ENCODE measurements at places on chromosomes 2 and 18.

DNA sequence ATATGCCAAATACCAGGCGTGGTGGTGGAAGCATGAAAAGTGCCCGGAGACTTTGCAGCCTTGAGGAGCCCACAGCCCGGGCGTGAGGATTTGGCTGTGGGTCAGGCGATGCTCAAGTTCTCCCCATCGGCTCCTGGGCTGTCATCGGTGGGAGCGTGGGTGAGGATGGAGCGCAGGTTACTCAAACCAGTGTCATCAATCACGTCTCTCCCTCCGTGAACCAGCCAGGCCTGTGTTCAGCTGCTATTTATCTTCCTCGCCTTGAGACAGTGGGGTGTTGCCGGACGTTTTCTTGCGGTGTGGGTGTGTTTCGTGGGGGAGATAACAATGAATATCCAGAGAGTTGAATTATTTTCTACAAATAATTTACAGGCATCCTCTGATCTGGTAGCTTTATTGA, 317.6 kb downstream of the EIPR1 start:
- DNase-seq = no peak

DNA sequence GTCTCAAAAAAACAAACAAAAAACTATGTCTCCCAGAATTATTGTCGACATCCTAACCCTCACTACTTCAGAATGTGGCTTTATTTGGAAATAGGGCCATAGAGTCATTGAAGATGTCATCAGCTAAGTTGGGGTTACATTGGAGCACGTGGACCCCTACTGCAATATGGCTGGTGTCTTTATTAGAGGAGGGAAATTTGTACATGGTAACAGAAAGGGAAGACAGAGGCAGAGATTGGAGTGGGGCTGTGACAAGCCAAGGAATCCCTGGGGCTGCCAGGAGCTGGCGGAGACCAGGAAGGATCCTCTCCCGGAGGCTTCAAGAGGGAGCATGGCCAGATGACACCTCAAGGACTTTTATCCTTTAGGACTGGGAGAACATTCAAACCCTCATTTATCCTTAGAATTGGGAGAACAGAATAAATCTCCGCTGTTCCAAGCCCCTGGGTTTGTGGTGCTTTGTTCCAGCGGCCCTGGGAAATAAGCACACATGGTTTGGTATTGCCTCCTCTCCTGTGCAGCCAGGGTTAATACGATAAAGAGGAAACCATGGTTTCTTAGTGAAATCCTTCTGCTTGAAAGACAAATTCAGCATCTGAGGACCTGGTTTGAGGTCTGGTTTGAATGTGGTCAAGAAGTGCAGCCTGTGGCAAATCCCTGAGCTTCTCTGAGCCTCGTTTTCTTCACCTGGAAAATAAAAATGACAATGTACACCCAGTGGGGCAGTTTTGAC, 184.7 kb downstream of the MYCN start:
- DNase-seq = no peak

DNA sequence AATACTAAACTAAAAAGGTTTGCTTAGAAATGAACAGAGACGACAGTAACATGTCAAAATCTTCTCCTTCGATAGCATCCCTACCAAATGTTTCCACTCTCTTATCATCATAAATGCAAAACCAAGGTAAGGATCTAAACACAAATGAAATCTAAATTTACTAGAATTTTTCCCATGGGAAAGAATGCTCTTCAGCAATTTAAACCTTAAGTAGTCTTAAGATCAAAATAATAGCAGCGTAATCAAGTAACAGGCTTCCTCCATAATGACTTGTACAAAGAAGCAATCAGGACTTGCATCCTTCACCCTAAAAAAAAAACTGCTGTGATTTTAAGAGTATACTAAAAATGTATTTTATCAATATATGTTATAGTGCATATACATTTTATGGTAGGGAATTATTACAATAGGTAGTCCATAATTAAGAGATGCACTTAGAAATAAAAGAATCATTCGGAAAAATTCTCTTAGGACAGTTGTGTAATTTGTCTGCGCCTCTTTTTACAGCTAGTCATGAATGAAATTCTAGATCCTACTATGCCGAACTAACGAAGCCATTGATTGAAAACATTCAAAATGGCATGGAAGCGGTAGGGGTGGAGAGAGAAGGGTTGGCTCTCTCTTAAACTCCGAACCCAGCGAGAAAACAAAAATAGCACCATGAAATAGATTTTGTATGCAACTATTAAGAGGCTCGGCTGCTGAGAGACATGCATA, 1.3 kb downstream of the PGAP1 start:
- no peak for DNase-seq

DNA sequence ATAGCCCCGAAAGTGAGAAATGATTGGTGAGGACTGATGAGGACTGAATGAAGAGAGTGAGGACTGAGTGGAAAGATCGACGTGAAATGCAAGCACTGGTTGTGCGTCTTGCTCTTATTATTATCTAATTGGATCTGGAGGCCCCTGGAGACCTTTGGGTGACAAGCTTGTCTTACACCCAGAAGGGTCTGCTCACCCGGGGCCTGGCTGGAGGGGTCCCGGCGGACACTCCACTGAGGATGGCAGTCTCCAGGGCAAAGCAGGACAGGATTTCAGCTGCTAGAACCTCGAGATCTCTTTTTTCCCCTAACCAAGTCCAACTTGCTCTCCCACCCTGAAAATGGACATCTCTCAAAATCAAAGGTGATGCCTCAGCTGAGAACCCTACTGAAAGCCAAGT, 160.2 kb downstream of the MYT1L start:
- no peak for DNase-seq

GRCh38 chr18:2914881-2915240, 68.1 kb downstream of the EMILIN2 start:
- DNase-seq = no peak

DNA sequence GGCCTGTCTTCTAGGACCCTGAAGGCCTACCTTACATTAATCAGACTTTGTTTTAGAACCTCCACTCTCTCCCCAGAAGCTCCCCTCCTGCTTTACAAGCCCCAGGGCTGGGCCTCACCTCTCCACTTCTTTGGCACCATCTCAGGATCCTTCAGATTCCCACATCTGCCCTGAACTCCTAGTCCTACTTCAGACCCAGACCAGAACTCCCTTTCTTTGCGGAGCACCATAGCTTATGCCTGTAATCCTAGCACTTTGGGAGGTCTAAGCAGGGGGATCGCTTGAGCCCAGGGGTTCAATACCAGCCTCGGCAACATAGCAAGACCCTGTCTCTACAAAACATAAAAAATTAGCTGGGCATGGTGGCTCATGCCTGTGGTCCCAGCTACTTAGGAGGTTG, 991 bp downstream of the CHCHD5 start:
- DNase-seq = no peak

DNA sequence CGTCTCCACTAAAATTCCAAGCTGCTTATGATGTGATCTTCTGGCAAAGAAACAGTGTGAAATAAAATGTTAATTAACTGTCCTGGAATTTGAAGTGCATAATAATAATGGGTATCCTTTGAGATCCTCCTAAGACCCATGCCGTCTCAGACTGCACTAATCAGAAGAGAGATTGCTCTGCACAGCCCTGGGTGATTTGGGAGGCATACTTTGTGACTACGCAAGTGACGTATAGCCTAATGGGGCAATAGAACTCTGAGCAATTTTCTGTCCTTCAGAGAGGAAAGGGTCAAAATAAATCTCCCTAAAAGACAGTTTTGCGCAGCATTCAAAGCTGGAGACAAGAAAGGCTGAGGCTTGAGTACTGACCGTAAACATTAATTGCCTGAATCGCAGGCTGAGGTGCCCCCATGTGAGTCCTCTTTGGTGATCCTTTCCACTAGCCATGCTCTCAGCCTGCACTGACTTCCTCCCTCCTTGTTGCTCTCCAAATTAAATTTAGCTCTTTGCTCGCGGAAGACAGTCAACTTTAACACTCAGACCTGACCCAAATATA, 76.0 kb downstream of the DPP4 start:
- DNase-seq = no peak

DNA sequence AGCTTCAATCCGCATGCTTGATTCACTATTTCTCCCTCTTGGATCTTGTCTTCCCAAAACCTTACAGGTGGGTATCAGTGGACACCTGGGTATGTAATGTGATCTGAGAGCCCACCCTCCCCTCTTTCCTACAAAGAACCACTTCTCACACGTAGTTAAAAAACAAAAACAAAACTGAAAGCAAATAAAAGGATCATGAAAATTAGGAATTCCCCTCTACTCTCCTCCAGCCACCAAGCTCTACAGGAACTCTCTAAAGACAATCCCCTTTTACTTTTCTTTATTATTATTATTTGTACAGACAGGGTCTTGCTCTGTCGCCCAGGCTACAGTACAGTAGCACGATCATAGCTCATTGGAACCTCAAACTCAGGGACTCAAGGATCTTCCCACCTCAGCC, 40.8 kb upstream of the MYO1B start:
- no peak for DNase-seq

- no peak for DNase-seq
These were observed 126.7 kb downstream of the NDUFA10 start for GRCh38 chr2:239898292-239898925.

DNA sequence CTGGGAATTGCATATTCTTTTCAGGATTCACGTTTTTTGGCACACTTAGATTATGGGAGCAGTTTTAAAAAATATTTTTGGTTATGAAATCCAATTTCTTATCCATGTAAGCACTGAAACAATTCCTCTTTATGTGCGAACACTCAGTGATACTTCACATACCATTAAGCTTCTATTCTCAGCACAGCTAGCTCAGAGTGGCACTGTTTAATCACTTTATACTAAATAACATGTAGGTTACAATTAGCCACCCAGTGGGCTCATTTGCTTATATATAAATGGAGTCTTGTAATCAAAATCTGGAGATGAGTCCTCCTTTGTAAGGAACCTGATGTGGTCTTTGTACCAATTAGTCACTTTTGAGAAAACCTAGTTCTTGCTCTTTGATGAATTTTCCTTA, 11.3 kb upstream of the MC4R start:
- DNase-seq = no peak

DNA sequence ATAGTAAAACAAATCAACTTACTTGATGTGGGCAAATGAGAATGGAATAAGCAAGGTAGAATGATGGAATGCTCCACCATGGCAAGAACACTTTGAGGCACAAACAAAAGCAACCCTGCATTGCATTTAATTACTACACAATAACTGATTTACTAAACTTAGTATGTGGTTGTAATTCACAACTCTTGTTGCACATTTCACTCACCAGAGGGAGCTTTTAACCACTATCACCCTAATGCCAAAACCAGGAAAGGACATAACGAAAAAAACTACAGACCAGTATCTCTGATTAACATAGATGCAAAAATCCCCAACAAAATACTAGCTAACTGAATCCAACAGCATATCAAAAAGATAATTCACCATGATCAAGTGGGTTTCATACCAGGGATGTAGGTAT, 659.8 kb downstream of the CPS1 start:
- DNase-seq = no peak

- no peak for DNase-seq
These were observed 76.8 kb downstream of the LYPD1 start for GRCh38 chr2:132593171-132593570.

DNA sequence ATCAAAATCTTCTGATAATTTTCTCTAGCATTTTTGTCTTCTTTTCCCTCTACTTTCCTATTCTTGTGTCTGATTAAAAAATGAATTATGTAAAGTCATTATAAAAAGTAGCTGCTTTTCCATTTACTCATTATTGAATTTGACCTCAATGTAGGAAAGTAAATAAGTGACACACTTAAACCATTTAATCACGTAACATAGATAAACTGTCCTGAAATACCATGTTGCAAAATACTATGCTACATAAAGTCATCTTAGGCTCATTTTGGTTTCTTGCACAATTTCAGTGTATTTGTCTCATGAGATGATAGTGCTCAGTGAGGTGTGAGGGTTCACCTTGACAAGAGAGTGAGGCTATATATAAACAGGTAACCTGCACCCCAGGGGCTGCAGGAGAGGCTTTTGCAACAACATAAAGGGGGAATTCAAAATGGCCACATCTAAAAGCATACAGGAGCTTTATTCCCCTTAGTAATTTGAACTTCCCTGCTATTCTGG, 502.7 kb downstream of the RNF144A start:
- no peak for DNase-seq

DNA sequence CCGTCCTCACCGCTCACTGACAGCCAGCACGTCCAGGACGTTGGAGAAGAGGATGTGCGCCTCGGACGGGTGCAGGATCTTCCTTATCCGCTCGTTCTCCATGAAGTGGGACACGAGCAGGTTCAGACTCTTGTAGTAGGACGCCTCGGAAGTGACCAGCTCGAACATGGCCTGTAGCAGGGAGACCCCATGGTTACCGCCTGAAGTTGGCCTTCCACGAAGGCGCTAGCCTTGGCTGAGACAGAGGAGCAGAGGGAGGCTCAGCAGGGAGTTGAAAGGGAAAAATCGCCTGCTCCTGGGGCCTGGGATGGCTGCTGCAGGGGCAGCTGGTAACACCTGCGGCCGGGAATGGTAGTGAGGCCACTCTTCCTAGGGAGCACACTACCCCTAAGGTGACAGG, 24.7 kb downstream of the SNORC start:
- no peak for DNase-seq

GRCh38 chr2:203444738-203445137, 90.4 kb downstream of the RAPH1 start:
- DNase-seq = no peak

DNA sequence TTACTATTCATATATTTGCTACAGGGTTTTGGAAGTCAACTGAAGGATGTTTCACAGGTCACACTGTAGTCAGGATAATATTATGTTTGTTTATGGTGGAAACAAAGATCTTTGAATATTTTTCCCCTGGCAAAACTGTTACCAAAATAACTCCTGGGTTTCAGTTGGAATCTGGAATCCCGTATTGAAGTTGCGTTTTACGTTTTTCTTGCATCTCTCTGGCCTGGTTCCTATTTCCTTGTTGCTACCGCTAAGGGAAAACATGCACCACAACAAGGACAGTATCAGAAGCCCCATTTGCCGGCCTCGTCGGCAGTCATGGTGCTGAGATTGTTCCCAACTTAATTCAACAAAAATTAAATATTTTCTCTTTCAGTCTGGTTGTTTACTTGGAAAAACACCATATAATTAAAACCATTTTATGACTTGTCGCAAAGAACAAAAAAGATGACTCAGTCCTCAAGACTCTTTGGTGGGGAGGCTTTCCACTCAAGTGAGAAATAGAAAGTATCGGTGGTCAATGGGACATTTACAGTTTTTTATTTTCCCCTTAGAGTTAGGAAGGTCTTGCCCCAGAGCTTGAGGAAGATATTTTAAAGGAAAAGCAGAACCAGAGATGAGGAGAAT, 42.3 kb downstream of the EN1 start:
- no peak for DNase-seq

GRCh38 chr18:74226156-74226555, 65.6 kb downstream of the CYB5A start:
- DNase-seq = no peak

- DNase-seq = no peak
These were observed 181.1 kb downstream of the NEDD4L start for GRCh38 chr18:58225101-58225500.

DNA sequence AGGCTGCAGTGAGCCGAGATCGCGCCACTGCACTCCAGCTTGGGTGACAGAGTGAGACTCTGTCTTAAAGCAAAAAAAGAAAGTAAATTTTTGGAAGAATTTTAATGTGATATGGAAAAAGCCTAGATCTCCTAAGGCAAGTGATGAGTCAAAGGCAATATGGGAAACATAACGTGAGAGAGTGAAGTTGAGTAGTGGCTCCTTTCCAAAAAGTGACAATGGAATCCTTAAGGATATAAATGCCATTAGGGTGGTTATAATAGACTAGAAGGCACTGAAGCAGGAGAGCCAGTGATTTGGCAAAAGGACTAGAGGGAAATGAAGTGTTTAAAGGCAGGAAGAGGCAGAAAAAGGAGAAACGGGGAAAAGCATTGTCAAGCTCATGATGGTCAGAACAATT, 25.6 kb downstream of the ARHGAP28 start:
- no peak for DNase-seq

Measured in activated T-helper 9 cell treated with anti-CD3 and anti-CD28 coated beads, Interleukin-2, amount 50 U/mL, for 16 hours (primary cell).